ENCODE measurements at places on chromosomes 11 and 22.
A peak's percentile ranks its signal among the peaks of the same experiment; 100 is the strongest.

DNA sequence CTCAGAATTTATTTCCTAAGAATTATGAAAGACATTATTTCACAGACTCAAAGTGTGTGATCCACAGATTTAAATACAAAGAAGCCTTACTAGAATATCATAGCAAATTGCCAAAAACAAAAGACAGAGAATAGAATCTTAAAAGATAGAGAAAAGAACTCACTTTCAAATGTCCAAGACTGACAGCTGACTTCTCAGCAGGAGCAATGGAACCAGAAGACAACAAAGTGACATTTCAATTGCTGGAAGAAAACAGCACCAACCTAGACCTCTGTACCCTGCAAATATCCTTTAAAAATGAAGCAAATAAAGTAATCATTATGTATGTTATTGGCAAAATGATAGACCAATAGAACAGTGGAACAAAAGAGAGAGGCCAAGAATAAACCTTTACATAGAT is 109.2 kb downstream of the TTC17 start:
- no peak for DNase-seq

- DNase-seq: no peak
These were observed 587 bp upstream of the ALDH3B1 start for GRCh38 chr11:68009391-68010089.

DNA sequence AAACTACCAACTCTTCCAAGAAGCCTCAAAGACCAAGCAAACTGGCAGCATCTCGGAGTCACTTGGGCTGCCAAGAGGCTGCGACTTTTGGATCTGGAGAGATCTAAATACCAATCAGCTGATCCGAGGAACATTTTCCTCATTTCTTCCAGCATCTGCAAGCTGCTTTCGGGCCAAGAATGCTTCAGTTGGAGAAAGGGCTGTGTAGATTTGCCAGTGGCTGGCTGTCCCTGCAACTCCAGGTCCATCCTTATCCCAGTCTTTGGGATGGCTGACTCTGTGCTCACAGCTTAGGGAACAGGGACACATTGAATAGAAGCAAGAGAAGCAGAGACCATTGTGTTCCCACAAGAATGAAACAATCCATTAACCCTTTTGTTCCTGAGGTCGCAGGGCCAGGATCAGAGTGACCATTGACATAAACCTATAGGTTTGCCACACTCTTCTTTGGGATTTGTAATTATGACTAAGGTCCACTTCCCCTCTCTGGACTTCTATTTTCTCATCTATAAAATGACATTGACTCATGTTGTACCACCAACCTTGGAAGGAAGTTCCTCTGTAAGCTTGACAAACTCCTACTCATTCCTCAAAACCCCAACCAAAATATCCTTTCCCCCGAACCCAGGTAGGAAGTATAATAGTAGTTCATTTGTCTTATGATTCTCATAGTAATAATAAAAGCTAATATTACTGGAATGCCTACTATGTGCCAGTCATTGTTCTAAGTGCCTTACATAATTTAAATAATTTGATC is 340.8 kb downstream of the MN1 start:
- no peak for DNase-seq

DNA sequence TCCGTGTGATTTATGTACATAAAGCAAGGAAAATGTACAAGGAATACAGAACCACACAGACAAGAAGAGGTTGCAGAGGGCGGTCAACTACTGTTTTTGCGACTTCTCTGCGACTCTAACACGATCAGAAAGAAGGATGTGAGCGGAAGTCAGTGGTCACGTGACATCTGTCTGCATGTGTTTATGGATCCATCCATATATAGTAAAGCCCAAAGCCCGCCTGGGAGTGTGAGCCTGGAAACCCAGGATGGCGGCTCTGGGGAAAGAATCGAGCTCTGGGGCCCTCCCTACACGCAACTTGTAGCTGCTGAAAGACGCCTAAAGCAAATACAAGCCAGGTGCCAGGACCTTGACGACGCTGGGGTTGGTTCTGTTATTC is 8.8 kb downstream of the OSBPL5 start:
- no peak for DNase-seq

GRCh38 chr11:808427-809286 is 1.1 kb upstream of the RPLP2 start:
- DNase-seq: no peak

GRCh38 chr11:1129611-1130160 is 28.1 kb upstream of the MUC5AC start:
- peak; percentile 61 for DNase-seq

DNA sequence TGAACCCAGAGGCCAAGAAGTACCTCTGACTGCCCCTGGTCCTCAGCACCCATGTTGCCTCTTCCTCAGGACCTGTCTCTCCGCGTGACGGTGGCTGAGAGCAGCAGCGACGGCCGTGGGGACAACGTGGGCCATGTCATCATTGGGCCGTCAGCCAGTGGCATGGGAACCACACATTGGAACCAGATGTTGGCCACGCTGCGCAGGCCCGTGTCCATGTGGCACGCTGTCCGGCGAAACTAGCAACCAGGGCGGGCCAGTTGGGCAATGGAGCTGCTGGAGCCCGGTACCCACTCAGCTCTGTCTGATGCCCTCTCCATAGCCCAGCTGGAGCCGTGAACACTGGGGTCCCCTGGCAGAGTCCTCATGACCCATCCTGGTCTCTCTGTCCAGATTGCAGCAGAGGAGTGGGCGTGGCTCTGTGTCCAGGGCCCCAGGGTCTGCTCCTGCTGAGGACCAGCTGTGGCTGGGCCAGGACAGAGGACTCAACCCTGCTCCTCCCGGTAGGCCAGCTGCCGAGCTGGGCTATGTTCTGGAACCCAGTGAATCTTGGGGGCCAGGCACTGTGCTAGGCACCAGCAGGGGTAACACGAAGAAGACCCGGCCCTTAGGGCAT is 8.0 kb upstream of the RHOD start:
- no peak for DNase-seq

DNA sequence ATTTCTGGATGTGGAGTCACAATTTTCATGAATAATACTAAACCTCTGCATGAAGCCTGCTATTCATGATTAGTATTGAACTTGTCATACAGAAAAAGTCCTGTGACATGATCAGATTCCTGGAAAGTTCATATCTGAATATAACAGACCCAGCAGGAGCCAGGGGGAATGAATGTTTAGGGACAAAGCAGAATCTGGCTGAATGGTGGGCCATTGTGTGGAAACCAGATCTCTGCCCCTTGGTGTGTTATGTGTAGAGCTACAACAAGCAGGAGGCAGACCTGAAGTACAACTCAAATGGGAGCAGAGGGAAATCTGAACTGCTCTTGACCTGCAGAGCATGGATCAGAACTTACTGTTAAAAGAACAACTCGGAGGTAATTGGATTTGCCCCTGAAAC is 30.3 kb downstream of the KREMEN1 start:
- no peak for DNase-seq

DNA sequence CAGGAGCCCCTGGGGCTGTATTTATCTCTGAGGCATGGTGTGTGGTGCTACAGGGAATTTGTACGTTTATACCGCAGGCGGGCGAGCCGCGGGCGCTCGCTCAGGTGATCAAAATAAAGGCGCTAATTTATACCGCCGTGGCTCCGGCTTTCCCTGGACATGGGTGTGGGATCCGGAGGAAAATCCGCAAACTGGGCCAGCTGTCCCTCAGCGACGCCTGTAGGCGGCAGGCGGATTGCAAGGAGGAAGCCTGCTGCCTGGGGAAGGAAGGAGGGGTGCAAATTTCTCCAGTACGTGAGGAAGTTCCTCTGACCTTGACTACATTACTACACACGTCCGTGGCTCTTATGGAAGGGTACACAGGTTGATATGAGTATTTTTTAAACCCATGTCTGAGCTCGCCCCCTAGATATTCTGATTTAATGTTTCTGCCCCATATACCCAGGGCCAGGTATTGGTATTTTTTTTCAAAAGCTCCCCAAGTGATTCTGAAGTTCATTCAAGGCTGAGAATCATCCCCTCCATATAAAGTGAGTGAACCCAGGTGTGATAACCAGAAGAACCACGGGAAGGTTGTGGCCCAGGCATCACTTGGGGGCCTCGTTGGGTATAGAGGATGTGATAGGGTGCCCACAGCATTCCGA is 2.8 kb downstream of the MYOD1 start:
- DNase-seq: no peak

- DNase-seq: no peak
These were observed 25.0 kb downstream of the ARRB1 start for GRCh38 chr11:75326439-75326810.

DNA sequence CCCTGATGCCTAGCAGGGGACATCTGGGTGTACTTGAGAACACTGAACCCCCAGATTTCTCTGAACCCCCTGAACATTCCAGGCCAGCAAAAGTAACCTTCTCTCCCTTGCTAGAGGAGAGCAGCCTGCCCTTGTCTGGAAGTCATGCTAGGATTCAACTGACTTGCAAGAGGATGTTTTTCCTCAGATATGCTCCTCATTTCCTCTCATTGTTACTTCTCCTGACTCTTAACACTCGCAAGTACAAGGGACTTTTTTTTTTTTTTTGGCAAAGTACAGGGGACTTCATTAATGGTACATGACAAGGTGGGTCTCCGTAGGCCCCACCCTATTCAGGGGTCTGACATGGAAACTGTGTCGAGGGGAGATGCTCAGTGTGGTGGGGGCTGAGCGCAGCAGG is 6.3 kb upstream of the MCHR1 start:
- DNase-seq: no peak

- DNase-seq: no peak
These were observed 326.1 kb upstream of the ANO5 start for GRCh38 chr11:21866781-21867180.

DNA sequence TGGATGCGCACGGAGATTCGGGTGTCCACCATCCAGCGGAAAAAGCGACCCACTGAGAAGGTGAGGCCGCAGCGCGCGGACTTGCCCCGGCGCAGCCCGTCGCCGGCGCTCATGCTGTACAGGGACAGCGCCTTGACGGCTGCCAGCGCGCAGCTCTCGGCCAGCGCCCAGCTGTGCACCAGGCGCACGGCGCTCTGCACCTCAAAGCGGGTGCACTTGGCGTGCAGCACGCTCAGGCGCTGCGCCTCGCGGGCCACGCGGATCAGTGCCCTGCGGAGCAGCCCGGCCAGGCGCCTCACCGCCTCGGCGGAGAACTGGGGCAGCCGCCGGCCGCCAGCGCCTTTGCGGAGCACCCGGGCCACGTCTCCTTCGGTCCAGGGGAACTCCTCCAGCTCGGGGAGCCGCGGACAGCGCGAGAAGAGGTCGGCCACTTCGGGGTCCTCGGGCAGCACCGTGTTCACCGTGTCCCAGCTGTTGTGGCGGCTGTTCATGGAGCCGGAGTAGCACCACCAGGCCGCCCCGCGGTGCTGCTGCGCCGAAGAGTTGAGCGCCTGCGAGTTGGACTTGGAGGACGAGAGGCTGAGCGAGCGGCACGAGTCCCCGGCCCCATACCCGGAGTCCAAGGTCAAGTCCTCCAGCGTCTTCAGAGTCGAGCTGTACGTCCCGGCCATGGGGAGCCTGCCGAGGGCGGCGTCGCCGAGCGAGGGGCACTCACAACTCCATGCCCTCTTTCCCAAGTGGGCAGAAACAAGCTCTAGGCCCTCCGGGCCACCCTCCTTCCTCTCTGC is 703 bp downstream of the ABTB2 start:
- DNase-seq: peak; percentile 75

GRCh38 chr11:30016588-30017363 is at the start of gene KCNA4:
Gene KCNA4, minus strand, starts transcription at chr11:30017030. Its CDS starts 4,352 bp downstream, at chr11:30012678.
- DNase-seq: no peak

DNA sequence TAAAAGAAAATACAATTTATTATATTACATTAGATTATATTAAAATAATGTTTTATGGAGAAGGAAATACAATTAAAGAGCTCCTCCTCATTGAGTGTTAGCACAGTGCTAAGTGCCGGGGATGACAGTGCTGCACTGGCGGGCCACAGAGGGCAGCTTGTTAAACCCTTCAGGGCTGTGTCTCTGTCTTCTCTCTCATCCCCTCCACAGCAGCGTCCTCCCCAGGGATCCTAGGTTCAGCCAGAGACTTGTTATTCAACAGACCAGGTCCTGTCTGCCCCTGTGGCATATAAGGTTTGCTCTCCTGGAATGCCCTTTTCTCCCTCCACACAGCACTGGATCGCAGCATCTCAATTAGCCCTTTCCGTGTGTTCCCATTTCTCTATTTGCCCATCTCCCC is 14.2 kb downstream of the THYN1 start:
- DNase-seq: no peak

DNA sequence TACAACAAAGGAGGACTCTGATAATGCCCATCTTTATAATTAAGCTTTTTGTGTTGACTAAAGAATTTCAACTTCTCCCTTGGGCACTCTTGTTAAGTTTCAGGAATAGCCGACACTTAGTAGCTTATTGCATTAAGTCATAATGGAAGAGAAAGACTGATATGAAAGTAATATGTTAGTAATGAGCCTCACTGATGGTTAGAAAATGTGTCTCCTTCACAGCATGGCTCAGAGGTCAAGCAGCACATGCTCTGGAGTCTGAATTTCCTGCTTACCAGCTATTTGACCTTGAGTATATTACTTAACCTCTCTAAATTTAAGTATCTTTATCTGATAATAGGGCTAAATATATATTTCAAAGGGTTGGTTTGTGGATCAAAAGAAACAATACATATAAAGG is 39.0 kb downstream of the PDGFD start:
- DNase-seq: no peak

GRCh38 chr11:2792381-2793250 is 92.8 kb upstream of the KCNQ1OT1 start:
- DNase-seq: peak; percentile 50

- DNase-seq: no peak
These were observed 40.7 kb downstream of the ARFGAP3 start for GRCh38 chr22:42816336-42816735.

DNA sequence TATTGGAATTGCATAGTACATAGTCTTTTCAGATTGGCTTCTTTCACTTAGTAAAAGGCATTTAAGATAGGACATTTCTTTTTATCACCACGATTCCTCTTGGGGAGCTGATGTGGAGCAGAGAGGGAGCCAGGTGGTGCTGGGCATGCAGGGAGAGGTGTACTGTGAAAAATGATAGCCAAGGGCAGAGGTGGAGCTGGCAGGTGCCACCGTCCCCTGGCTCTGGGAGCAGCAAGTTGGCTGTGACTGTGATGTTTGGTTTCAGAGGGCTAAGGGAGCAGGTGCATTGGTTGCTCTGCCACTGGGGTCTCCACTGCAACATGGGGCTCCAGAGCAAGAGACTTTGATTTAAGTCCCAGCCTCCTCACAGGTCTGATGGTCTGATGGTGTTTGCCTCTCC is 16.5 kb downstream of the SGSM1 start:
- no peak for DNase-seq

GRCh38 chr11:84626256-84626655 is 1000.9 kb downstream of the DLG2 start:
- no peak for DNase-seq

- no peak for DNase-seq
These were observed 825 bp downstream of the PTPMT1 start for GRCh38 chr11:47566149-47566698.

GRCh38 chr11:36235750-36236149 is 53.5 kb downstream of the COMMD9 start:
- DNase-seq: no peak

GRCh38 chr22:27879923-27880322 is 39.1 kb downstream of the PITPNB start:
- no peak for DNase-seq

DNA sequence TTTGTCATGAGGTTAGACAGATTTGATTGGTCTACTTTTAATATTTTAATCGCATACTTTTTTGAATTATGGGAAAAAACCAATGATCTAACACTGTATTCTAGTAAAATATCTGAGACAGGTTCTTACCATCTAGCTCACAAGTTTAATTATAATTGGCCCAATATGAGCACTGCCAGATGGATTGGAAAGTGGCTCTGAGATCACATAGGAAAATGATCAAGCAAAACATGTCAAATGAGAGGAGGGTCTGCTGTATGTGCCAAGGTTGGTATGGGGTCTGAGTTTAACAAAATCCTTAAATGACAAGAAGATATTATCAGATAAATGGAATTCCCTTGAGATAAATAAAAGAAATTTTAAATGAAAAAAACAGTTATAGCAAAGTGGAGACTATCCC is 264.7 kb downstream of the TTC28 start:
- DNase-seq: no peak
